Stimulated activated CD8-positive, alpha-beta memory T cell treated with anti-CD3 and anti-CD28 coated beads, Interleukin-4, amount 100 ng/mL, for 1 hour (primary cell): ENCODE measurements at places on chromosomes 1 and 21.

DNA sequence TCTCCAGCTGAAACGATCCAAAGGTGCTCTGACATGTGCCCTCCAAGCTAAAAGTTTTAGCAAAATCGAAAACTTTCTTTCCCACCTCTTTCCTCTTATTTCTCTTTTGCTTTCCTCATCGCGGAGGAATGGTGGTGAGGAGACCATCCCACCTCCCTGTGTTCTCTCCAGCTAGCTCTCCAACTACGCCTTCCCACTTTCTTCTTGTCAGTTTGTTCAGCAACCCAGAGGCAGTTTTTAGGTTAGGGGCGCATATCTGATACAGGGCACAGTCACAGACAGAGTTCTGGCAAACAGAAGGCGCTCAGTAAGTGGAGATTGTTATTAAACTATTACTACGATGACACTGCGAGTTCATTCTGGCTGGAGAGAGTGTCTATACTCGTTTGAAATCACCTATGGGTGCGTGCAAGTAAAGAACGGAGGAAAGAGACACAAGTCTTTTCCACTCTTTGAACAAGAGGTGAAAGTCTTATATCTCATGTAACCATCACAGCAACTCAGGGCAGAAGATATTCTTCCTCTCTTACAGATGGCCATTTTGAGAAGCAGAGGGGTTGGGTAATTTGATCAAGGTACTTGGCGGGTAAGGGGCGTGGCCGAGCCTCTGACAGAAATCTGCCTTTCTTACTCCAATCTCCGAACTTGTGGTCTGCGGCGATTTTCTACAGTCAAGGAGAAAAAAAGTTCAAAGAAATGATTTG is 13.9 kb downstream of the HLX start:
- DNase-seq: no peak

- no peak for DNase-seq
These were observed 471.7 kb upstream of the VAMP3 start for GRCh38 chr1:7299329-7299799.

- DNase-seq: no peak
These were observed 1.7 kb downstream of the ASPM start for GRCh38 chr1:197144570-197145325.

- DNase-seq: no peak
These were observed 19.6 kb downstream of the CA6 start for GRCh38 chr1:8965121-8965820.

DNA sequence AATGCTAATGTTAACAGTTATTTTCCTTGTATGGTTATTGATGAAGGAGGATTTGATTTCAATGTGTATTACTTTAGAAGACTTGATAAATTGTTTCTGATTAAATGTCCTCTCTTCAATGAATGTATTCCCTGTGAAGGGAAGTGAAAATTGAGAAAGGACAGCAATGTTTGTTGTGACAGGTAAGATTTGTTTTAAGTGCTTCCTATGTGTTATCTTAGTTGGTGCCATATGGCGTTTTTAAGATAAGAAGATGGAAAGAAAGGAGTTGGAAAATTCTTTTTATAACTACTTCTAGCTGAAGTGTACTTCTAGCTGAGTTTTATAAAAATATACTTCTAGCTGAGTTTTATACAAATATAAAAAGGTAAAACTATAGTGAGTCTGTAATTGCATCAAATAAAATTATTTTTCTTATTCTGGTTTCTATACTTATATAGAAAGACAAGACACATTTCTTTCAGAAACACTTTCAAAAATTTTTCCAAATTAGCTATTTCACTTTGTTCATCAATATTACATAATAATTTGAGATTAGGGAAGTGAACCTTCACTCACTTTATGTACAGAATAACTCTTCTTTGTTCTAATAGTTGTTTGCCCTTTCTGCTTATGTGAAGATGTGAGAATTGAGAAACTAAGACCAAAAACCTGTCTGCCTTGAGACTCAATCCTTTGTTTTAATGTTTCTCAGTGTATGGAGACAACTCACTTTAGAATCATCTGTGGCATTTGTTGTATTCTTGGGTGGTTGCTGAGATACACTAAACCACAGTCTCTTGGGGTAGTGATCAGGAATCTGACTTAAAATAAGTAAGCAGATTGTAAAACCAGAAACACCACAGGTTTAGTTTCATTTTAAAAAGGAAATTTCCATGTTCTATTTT is 382.9 kb upstream of the B3GALT2 start:
- no peak for DNase-seq

DNA sequence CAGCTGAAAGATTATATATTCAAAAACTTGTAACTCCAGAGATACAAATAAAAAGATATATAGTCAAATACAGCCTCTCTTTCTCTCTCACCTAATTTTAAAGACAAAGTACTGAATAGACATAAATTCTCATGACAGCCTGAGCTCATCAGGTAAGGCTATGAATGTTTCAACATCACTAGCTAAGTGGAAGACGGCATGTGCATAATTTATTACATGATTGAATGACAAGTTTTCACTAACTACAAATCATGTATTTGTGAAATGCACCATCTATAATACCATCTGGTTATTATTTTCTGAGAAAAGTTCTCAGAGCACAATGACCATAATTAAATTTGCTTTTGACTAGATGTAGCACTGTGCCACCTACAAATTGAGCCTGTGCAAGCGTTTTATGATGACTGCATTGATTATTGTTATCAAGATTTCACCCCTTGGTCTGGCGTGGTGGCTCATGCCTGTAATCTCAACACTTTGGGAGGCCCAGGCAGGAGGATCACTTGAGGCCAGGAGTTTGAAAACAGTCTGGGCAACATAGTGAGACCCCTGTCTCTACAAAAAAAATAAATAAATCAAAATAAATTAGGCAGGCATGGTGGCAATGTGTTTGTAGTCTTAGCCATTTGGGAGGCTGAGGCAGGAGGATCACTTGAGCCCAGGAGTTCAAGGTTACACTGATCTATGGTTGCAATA is 128.2 kb downstream of the APP start:
- no peak for DNase-seq

DNA sequence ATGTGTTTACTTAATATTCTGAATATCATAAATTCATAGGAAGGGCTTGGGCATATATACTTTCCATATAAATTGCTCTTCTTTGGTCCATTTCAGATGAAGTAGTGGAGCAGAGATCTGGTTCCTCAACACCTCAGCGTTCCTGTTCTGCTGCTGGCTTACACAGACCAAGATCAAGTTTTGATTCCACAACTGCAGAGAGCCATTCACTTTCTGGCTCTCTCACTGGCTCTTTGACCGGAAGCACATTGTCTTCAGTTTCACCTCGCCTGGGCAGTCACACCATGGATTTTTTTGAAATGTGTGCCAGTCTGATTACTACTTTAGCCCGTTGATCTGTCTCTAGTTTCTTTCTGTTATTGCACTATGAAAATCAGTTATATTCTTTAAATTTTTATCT is 62.3 kb downstream of the PRKAA2 start:
- DNase-seq: no peak

DNA sequence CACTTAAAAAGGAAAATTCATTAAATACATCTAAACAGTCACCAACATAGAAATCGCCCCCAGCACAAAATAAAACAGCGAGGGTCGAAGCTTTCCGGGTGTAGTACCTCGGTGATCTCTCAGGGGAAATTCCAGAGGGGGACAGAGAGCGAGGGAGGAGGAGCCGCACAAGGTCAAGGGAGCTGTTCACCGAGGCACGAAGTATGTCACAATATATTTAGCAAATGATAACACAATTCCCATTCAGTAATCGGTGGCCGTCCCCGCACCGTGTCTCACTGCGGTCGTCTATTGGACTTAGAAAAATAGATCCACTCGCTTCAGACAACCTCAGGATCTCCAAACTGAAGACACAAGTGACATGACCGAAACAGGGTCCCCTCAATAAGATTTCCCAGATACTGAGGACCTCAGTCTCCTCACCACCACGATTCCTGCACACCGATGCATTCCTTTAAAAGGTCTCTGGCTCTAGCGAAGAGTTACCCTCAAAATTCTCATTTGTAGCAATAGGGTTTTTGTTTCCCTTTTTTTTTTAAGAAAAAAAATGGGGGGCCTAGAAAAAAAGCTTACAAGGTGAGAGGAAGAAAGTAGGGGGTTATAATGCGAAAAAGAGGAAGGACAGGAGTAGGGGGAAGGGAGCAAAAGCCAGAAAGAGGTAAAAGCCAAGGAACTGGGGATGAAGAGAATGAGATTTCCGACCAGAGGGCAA is 1.1 kb downstream of the LPGAT1 start:
- no peak for DNase-seq

DNA sequence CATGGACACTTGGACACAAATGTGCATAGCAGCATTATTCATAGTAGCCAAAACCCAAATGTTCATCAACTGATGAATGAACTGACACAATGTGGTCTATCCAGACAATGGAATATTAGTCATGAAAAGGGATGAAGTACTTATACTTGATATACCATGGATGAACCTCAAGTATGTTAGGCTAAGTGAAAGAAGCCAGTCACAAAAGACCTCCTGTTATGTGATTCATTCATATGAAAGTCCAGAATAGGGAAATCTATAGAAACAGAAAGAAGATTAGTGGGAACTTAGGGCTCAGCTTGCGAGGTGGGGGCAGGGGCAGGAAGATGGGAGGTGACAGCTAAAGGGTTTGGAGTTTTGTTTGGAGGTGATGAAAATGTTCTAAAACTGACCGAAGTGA is 7.4 kb downstream of the KCNE1 start:
- DNase-seq: no peak

DNA sequence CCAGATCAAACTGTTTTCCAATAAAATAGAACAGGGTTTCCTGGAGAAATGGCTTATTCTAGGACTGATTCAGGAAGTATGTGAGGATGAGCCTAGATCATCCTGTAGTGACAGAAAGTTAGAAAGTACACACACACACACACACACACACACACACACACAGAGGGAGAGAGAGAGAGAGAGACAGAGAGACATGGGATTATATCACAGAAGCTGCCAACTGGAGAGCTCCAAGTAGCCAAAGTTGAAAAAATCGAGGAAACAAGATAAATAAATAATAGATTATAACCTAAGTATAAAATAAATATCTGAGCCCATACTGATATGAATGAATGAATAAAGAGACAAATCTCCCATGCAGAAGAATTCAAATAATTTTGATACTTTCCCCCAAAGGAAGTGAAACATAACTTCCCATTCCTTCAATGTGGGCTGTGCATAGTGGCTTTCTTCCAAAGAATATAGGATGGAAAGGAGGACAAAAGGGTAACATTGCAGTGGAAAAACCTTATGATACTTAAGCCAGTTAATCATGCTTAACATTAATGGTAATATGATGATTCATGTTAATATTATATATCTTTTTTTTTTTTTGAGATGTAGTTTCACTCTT is 171.6 kb downstream of the NTPCR start:
- no peak for DNase-seq

GRCh38 chr21:26659182-26659581 is 86.1 kb upstream of the CYYR1 start:
- no peak for DNase-seq

DNA sequence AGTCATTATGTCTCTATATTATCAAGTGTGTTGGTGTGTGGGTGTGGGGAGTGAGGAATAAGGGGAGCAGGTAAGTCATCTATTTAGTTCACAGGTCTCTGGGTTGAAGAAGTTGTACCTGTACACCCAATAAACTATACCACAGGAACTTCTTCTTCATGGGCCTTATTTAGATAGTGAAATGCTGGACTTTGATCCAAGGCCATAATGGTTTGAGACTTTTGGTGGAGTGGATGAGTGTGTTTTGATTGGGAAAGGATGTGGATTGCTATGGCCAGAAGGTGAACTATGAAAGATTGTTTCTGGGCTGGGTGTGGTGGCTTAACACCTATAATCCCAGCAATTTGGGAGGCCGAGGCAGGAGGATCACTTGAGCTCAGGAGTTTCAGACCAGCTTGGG is 7.0 kb upstream of the ZMYM6 start:
- DNase-seq: no peak

- DNase-seq: no peak
These were observed 525.3 kb downstream of the KIF26B start for GRCh38 chr1:245679821-245680780.

- no peak for DNase-seq
These were observed 1047.6 kb upstream of the ADGRL4 start for GRCh38 chr1:80054129-80054528.

DNA sequence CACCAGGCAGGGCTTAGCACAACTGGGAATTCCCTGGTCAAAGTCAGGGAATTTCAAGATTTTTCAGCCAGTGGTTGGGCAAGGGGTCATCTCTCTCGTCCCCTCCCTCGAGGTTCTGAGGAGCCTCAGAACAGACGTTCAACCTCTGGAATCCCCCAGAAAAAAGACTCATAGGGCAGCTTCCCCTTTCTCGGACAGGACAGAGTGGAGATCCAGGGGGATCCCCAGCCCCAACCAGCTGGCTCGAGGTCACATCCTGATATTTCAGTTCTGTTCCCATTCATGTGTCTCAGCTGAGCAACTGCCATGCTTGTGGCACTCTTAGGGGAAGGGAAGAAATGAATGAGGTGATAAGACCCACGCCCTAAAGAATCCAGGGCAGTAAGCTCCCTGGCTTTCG is 4.9 kb upstream of the LAD1 start:
- no peak for DNase-seq

GRCh38 chr1:105700723-105701122 is 1355.8 kb upstream of the PRMT6 start:
- DNase-seq: no peak

GRCh38 chr1:2085080-2085479 is 34.9 kb downstream of the PRKCZ start:
- DNase-seq: no peak

- no peak for DNase-seq
These were observed 11.7 kb downstream of the LAMC2 start for GRCh38 chr1:183197762-183198161.

DNA sequence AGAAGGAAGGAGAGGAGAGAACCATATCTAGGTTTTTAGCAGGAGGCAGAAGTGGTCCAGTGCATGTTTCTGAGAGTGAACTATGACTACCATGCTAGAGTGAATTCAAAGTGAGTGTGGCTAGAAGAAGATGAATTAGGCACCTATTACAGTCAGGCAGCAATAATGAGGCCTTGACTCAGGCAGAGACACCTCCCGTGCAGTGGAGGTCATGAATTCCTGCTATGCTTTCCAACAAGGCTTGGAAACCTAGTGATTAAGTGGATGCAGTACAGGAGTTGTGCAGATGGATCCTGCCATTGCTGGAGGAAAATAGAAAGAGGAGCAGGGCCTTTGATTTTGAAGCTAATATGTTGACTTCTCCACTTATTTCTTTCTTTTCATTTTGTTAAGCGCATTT is 581.5 kb downstream of the RWDD3 start:
- DNase-seq: no peak

DNA sequence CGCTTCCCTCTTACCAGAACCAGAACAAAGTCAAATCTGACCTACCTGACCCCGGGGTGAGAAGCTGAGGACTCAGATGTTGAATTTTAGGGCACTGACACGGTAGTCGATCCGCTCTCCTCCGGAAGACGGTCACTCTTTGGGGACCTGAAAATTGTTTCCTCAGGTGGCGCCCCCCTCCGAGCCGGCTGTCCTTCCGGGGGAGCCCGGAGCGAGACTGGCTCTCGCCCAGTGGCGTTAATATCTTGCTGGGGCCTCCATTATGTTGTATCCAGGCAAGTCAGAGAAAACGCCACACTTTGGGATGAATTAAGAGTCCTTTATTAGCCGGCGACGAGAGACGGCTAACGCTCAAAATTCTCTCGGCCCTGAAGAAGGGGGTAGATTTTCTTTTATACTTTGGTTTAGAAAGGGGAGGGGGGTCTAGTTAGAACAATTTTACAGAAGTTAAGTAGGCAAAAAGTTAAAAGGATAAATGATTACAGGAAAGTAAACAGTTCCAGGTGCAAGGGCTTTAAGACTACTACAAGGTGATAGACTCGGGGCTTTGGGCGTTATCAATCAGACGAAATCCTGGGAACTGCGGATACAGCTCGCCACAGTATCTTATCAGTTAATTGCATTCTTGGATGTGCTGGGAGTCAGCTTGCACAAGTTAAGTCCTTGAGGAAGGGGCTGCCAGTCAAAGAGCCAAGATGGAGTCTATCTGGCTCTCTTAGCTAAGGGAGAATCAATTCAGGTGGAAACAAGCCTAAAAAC is 269.5 kb downstream of the DSCAM start:
- no peak for DNase-seq
